ENCODE measurements at places on chromosomes 12 and 14.

DNA sequence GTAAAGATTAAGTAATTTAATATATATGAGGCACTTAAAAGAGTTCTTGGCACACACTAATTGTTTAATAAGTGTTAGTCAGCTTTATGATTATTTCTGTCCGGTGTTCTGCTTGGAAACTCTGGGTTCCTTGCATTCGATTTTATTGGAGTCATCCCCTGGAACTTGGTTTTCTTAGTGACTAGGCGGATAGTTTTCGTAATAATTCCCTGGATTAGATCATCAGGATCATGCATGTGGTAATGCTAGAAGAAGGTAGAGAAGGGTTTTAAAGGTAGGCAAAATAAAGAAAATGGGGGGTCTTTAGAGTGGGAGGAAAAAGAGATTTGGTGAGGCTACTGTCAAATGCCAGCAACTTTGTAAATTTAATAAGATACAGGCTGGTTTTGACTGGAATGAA, 88.4 kb downstream of the MYF5 start:
- no peak for DNase-seq

DNA sequence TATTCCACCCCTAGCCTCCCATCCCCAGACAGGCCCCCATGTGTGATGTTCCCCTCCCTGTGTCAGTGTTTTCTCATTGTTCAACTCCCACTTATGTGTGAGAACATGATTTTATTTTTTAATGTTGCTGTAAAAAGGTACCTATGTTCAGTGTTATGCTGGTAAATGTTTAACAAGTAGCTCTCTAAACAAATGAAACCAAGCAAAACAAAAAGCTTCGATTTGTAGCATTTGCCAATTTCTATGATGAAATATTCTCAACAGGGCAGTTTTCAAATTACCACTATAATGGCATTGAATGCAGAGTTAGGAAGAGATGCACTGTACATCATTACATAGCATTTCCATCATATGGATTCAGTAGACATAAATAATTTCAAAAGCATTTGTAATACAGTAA, 410.6 kb downstream of the MDGA2 start:
- no peak for DNase-seq

GRCh38 chr12:6963016-6963731, 7.3 kb downstream of the PHB2 start:
- DNase-seq: peak; percentile 96

DNA sequence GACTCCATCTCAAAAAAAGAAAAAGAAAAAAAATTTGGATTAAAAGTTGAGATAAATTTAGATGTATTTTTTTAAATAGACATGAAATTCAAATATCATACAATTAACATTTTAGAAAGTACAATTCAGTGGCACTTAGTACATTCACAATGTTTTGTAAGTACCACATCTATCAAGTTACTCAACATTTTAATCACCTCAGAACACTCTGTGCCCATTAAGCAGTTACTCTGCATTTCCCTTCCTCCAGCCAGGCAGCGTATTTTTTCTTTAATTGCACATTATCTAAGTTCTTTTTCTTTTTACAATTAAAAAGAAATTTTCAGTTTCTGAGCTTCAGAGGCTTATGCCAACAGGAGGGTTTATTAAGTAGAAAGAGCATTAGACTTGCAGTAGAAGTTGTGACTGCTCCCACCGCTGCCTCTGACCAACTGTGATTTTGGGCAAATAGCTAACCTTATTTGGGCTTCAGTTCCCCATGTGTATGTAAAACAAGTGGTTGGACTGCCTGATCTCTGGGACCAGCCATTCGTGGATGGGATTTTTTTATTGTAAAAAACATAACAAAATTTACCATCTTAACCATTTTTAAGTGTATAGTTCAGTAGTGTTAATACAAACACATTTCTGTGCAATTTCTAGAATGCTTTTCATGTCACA, 65.7 kb downstream of the WNK1 start:
- no peak for DNase-seq

- no peak for DNase-seq
Observed at GRCh38 chr12:93851257-93851671, 174.1 kb downstream of the CRADD start.

GRCh38 chr12:41983394-41983793, 161.3 kb downstream of the GXYLT1 start:
- DNase-seq: no peak

GRCh38 chr12:112282920-112283319, 99.3 kb downstream of the HECTD4 start:
- no peak for DNase-seq

DNA sequence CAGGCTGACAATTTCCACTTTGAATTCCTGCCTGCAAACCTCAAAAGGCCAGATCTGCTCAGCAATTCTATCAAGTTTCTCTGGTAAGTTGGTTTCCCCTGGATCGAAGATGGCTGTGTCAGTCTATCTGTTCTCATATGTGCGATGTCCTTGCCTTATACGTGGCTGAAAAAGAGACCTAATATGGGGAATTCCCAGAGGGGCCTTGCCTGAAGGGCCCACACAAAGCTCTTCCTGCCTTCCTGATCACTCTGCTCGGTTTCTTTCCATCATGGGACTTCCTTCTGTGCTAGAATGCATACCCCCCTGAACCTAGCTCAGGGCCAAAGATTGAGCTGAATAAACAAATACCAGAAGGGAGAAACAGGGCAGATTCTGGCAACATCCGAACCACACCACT, 13.2 kb downstream of the TCL1B start:
- no peak for DNase-seq

GRCh38 chr12:88716240-88716639, 136.0 kb upstream of the KITLG start:
- DNase-seq: no peak

DNA sequence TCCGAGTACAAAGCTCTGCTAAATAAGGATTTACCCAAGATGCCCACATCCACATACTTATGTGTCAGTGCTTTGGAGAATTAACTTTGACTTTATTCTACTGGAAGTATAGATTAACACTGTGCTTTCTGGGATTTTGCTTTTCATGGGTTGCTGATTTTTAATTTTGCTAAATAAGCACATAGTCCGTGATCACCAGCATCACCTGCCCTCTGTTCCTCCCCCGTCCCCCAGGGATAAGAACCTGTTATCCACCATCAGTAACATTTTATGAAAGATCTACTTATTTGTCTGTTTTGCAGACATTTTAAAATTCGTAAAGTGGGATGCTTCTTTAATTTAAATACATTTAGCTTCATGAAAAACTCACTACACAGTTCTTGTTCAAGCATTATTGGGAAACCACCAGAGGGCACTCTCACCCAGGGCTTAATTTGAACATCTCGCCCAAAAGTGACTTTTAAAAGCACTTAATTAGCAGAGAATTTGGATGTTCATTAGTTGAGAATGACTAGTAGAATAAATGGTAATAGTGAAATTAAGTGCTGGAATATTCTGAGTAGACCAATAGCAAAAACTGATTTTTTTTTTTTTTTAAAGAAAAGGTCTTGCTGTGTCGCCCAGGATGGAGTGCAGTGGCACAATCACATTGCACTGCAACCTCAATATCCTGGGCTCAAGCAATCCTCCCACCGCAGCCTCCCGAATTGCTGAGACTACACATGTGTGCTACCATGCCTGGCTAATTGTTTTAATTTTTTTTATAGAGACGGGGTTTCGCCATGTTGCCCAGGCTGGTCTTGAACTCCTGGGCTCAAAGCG, 35.7 kb downstream of the MRPL42 start:
- no peak for DNase-seq

DNA sequence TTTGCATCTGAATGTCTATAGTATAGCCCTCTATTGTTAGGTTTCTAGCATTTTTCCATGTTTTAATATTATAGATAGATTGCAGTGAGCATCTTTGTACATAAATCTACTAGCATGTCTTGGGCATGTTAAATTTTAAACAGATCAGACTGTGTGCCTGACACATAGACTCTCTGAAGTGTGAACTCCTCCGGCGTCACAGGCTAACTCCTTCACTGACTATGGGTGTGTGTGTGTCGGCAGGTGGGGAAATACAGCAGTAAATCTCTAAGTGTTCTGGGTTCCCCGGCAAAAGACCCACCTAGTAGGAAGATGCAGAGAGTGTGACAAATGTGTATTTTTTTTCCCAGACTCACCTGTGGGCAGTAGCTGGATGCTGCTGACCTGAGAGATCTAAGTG, 2.3 kb downstream of the VWF start:
- DNase-seq: no peak

DNA sequence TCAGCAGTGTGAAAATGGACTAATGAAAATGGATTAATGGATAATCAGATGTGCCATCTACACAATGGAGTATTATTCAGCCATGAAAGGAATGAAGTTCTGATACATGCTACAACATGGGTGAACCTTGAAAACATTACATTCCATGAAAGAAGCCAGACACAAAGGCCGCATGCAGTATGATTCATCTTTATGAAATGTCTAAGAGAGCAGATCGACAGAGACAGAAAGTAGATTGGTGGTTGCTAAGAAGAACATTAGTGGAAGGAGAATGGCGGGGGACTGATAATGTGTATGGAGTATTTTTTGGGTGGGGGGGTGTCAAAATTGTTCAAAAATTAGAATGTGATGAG, 47.3 kb downstream of the PRKAB1 start:
- DNase-seq: no peak

- DNase-seq: no peak
Observed at GRCh38 chr14:53900499-53900898, 56.1 kb downstream of the BMP4 start.

DNA sequence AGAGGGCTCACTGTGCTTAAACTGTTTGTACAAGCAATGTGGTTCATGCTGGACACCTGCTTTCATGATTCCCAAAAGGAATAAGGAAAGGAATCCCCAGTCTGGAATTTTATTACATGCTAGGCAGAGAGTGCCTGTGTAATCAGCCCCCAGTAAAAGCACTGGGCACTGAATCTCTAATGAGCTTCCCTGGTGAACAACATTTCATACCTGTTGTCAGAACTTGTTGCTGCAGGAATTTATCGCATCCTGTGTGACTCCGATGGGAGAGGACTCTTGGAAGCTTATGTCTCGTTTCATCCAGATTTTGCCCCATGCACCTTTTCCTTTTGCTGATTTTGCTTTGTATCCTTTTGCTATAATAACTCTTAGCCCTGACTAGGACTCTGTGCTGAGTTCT, 190.2 kb upstream of the HMGA2 start:
- no peak for DNase-seq

- no peak for DNase-seq
Observed at GRCh38 chr14:99034711-99035171, 237.3 kb downstream of the BCL11B start.

GRCh38 chr14:73289729-73290128, 52.4 kb downstream of the PAPLN start:
- DNase-seq: no peak

DNA sequence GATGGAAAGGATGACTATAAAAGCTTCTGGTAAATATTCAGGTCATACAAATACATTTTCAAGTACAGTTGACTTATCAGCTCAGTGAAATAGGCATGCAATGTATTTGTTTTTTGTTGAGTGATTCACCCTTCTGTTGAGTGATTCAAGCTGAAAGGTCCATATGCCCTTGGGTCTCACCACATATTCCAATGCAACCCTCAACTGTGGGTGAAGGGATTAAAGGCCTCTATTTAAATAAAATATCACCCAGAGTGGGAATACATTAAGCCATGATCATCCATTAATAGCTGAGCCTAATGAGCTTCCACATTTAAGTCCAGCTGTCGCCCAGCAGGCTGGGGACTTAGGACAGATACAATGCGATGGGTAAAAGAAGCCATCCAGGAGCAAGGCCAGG, 120.2 kb downstream of the CRACR2A start:
- no peak for DNase-seq

DNA sequence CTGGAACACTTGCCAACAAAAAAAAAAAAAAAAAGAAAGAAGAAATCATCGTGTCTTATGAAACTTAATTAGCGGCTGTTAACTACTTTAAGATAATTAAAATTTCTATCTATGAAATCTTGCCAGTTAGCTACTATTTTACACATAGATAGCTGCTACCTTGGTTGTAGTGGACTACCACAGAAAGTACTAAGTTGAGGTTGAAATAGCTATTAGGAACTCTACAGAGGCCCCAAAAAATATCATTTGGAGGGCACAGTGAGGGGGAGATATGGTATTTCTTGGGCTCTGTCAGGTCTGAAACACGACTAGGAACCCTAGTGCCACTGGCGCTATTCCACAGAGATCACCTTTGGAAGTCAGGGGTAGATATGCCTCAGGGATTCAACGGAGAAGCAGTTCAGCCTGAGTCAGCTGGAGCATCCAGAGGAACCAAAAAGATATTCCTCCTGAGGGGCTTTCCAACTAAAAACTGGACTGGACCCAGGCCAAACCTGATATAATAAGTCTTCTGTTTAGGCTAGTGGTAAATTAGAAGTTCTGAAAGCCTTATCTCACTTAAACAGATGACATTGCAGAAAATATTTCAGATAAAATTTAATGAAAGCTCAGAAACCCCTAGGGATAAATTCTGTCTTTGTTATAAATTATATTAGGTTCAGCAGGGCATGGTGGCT, 126.1 kb downstream of the EPS8 start:
- DNase-seq: no peak

DNA sequence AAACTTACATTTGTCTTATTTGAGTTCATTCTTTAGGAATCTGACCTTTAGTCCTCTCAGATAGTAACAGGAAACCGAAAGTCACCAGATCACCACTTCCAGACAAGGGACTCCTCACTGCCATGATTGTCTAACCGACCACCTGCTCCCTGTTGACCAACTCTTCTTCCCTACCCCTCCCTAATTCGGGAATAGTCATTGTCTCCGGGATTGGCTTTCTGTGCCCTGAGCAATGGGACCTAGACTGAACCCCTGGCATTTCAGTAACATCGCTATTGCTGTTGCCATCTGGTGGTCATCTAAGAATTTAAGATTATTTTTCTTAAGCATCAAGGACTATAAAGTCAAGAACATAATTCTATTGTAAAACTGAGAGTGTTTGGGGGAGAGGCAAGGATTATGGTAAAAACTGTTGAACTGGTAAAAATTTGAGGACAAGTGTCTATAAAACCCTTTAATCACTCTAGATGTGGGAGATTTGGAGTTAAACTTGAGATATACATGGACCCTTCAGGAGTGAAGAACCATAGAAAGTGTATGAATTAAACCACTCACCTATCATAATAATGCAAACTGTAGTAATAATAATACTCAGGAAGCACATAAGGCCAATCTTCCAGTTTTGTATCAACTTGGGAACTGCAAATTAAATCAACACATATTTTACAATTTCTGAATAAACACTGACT, 6.3 kb downstream of the CLEC2A start:
- DNase-seq: no peak

- DNase-seq: no peak
Observed at GRCh38 chr14:96538097-96538989, 36.2 kb downstream of the PAPOLA start.

- DNase-seq: no peak
Observed at GRCh38 chr14:23186913-23187654, 3.6 kb upstream of the SLC7A8 start.

Data from RWPE2 (cell line).